ENCODE measurements at places on chromosomes 5 and 9.
A peak's percentile ranks its signal among the peaks of the same experiment; 100 is the strongest.

GRCh38 chr5:150625831-150626746, 14.4 kb upstream of the SYNPO start:
- DNase-seq = no peak

GRCh38 chr5:61342071-61342501, 10.0 kb downstream of the ZSWIM6 start:
- DNase-seq = no peak

DNA sequence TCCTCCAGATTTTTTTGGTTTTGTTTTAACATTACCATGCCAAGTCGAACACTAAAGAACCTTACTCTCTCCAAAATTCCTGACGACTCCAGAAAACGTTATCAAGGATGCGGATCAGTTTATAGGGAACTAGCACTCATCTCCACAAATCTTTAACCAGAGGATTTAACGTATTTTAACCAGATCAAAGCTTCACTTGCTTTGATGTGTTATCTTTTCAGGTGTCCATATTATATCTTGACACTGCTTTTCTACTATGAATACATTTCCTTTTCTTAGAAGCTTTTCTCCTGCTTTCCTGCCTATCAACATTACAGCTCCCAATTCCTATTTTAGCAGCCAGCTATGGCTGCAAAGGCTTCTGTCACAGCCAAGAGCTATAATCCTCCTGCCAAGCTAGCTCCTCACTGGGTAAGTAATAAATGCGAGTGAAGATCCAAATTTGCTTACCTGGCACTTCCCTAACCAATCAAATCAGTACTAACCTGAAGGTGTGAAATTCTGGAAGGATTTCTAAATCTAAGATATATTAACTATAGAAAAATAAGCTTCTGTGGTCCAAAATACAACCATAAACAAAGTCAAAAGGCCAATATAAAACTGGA, 60.2 kb downstream of the CDC14B start:
- DNase-seq = no peak

DNA sequence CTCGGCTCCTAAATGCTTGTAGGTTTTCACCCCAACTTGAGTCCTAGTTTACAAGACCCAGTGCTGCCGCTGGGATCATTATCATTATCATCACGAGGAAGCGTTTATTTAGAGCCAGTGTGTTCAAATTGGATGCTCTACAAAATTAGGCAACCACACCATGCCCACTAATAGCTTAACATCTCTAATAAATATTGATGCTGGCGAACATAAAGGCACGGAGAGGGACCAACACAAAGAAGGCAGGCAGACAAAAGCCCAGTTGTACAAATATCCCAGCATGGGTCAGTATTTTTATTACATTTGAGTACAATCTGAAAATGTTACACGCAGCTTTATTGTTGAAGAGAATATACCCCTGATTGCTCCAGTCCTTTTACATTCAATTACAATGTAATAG, 4.7 kb downstream of the CFAP77 start:
- no peak for DNase-seq

GRCh38 chr5:15715535-15715934, 215.6 kb downstream of the FBXL7 start:
- DNase-seq = no peak

- DNase-seq = no peak
Observed at GRCh38 chr5:149961186-149961685, 678 bp downstream of the SLC26A2 start.

GRCh38 chr5:169178274-169178673, 122.7 kb downstream of the SLIT3 start:
- no peak for DNase-seq

- DNase-seq = no peak
Observed at GRCh38 chr5:149205625-149206523, 64.6 kb downstream of the ABLIM3 start.

DNA sequence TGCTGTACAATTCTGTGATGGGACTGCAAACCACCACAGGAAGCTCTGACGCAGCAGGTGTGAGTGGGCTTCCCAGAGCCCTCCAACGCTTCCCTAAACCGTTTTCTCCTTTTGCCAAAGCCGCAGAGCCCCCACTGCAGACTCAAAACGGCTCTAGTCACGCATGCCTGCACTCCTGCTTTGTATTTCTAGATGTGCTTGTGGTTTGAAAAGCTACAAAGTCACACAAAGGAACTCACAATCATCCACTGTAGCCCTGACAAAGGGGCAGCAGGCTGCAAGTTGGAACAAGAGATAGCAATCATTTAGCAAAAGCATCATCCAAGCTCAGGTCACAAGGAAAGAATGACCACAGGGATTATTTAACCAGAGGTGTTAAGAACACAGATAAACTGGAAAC, 79.3 kb downstream of the PTPN3 start:
- DNase-seq = no peak

- no peak for DNase-seq
Observed at GRCh38 chr9:76203373-76203772, 190.9 kb downstream of the RFK start.

DNA sequence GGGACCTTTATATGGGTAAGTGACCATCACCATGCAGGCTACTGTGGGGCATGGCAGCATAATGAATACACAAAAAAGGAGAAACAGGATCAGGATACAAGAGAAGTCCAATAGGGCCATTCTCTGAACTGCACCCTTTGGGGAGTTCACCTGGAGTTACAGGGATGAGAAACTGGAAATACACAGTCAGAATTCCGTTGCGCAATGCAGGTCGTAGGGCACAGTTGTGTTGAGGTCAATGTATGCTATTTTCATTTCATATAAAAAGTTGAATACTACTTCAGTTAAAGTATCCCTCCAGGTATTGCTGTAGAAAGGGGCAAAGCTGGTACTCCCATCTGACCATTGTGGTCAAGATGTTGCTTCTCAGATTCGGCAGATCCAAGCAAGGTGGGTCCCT, 471.4 kb downstream of the DMRT2 start:
- no peak for DNase-seq

DNA sequence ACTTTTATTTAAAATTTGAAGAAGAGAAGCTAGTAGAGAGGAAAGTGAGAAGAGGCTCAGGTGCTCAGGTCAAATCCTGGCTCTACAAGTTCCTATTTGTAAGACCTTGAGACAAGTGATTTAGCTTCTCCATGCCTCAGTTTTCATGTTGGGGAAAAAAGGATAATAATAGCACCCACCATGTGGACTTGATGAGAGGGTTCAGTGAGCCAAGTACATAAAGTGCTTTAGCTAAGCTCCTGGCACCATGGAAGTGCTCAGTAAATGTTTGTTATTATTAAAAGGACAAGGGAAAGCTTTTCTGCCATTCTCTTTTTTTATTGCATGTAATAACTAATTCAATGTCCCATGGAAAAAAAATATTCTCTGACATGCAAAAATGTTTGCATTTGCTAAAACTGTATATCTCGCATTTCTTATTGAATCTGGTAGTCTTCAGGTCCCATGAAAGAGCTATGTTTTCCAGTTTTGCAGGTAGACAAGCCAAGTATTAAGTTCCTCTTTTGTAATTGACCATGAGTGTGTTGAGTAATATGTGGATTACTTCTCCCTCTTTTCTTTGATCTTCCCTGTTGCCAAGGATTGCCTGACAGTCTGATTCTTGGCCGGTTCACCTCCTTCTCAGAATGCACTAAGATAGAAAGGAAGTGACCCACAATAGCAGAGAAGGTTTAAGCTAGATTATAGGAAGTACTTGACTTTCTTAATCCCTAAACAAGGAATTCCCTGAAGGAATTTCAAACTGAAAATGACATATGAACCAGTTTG, 45.6 kb upstream of the TRIM32 start:
- DNase-seq = no peak

DNA sequence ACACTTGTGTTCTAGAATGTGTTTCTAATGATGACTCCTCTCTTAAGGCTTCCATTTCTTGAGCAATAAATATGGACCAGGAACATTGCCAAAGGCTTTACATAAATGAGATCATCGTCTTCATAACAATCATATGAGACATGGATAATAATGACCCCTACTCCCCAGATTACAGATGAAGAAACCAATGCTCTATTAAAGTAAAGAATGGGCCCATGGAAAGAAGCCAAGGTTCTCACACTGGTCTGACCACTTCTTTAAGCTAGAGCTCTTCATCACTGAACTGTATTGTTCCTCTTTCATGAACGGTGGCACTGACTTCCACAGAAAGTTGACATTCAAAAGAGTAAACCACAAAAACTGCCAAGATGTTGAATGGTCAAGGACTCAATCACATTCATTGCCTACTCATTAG, 65.3 kb downstream of the MARCHF3 start:
- DNase-seq = no peak

DNA sequence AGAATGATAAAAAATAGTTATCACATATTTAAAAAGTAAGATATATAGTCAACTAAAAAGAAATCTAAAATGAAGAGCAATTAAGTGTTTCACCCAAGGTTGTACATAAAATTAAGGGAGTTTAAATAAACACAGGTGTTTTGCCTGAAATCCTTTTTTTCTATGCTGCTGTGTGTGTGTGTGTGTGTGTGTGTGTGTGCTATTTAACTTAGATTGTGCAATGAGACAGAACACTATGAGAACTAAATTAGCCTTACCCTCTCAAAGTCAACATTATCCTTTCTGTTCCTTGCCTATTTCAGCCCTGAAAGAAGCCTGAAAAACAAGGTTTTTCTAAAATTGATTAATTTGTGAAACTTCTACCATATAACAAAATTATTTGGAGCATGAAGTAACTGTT, 516.2 kb downstream of the ELAVL2 start:
- DNase-seq = no peak

DNA sequence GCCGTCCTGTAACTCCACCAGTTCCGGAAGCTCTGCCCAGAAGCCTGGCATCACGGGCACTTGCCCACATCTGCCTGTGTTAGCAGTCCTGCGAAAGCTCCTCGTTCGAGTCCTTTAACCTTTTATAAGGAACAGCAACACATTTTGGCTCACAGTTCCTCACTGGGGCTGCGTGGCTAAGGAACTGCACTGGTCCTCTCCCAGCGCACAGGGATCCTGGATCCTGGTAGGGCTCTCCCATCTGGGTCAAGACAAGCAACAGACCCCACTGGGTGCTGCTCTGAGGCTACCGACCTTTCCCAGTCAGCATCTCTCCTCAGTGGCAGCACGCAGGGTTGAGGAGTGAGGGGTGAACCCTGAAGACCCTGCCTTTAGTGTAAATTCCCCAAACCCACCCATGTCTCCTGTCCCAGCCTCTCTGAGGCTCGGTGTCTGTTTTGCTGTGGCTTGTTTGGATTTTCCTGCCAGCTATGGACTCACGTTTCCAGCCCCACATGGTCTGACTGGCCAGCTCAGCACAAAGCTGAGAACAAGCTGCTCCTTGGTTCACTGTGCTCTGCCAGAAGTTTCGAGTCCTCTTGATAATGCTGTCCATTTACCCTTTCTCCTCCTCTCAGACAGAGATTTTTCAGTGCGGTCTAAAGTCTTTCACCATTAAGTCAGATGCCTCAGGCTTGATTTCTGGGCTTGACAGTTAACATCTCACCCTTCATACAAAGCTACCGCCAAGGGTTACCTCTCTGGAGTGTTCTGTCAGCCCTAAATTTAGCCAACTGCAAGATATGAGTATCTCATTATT, 80.0 kb downstream of the AK8 start:
- DNase-seq = no peak

- no peak for DNase-seq
Observed at GRCh38 chr9:18457510-18457909, 16.4 kb upstream of the ADAMTSL1 start.

- DNase-seq = no peak
Observed at GRCh38 chr5:39240750-39241149, 21.4 kb upstream of the FYB1 start.

DNA sequence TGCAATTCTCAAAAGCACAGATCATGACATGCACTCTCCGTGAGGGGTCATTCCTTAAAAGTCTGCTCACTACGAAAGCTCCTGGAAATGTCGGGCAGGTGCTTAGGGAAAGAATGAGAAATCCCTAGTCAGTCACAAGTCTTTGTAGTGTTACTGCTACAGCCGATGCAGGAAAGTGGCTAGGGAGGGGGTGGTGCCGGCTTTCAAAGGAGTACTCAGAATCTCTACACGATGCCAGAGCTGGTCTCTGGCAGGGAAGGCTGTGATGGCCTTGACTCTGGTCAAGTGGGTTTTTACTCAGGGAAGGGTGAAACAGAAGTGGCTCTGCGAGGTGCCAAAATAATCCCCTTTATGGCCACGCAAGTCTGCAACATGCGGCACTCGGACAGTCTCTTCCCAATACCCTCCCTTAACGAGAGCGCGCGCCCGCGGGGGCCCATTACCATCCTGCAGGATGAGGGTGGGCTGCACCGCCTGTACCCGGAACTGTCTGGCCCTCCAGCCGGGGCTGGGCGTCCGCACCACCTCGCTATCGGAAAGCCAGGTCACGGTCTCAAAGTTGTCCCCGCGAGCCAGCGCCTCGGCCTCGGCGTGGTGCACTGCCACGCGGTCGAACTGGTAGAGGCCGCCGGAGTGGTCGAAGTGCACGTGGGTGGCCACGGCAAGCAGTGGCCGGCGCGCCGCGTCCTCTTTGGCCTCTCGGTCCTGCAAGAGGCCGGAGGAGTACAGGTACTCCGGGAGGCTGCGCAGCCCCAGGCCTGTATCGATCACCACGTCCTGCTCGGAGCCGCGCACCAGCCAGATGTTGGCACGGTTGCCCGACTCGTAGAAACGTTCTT, 956 bp downstream of the MBLAC2 start:
- peak; percentile 6 for DNase-seq

- DNase-seq = no peak
Observed at GRCh38 chr9:128340691-128341434, 536 bp downstream of the SLC27A4 start.

- DNase-seq = no peak
Observed at GRCh38 chr5:115941051-115941675, 21.1 kb upstream of the LVRN start.

DNA sequence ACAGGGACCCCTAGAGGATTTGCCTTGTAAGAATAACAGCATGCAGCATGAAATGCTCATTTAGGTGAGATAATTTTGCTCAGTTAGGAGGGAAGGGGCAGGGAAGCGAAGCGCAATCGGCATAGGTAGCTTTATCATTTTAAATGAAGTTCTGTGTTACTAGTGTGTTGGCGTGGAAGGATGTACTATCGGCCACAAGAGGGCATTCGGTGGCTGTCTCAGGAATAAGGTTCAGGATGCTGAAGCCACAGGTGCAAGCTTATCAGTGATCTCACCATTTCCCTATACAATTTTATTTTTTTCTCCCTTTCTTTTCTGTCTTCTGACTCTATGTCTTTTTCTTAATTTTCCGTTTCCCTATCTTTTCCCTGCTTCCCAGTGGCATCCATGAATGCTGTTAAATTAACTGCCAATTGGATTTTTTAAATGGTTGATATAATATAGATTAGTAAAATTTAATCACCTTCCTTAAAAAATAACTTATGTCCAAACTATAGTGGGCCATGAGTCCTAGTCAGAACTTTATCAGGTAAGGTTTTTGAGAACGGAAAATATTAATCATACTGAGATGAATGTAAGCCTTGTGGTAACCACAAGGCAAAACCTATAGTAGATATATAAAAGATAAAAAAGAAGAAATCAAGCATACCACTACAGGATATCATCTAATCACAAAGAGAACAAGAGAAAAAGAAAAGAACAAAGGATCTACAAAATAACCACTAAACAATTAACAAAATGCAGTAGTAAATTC, 1.2 kb upstream of the INSL6 start:
- DNase-seq = peak; percentile 31

- DNase-seq = no peak
Observed at GRCh38 chr9:74551266-74551665, 54.1 kb downstream of the RORB start.
